ENCODE measurements at places on chromosomes 16 and 17.

DNA sequence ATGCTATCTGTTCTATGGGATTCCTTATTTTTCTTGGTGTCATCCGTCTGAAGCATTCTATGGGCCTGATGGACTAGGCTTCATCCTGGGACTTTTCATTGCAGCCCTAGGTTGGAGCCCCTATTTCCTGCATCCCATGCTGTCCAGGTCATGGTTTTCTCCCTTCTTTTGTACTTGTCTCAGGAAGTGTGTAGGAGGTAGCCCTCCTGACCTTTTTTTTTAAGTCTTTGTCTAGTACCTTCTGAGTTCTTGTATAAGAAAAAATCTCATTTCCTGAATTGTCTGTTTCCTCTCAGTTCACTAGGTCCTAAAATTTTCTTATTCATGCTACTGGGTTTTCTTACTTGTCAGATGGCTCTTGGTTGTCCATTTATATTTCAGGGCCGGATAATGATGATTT lies 6.0 kb downstream of the NDEL1 start:
- no peak for DNase-seq

- DNase-seq, result no peak
Measured at GRCh38 chr17:73939806-73940205, 263.7 kb upstream of the RPL38 start.

DNA sequence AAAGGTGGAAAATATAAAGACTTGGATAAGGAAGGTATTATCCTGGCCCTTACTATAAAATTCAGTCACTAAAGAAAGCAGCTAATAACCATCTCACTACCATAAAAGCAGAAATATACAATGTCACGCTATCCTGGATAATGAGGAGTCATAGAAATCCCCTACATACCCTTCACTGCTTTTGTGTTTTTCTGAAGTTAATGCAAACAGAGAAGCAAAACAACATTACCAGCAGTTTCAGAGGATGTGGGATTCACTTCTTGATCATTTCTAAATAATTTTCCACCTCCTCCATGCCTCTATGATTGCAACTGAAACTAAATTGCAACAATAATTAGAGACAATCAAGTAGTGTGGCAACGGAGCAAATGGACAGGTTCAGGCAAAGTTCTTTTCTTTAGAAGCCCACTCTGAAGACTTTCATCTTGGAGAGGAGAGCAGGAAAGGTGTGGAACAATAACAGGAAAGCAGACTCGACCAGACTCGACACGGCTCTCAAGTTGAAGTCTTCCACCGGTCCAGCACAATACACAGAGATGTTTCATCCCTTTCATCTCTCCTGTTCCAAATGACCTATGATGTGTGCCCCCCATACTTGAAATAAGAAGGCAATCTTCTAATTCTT lies 10.2 kb downstream of the CYTH1 start:
- no peak for DNase-seq

- DNase-seq, result no peak
Measured at GRCh38 chr17:13647543-13648021, 45.9 kb upstream of the HS3ST3A1 start.

DNA sequence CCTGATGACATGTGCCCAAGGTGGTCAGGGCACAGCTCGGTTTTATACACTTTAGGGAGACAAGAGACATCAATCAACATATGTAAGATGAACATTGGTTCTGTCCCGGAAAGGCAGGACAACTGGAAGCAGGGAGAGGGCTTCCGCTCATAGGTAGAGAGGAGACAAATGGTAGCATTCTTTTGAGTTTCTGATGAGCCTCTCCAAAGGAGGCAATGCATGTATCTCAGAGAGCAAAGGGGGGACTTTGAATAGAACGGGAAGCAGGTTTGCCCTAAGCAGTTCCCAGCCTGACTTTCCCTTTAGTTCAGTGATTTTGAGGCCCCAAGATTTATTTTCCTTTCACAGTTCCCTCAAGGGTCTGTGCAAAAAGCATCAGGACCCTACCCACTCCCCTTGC lies 172.4 kb upstream of the TNRC6C start:
- no peak for DNase-seq

DNA sequence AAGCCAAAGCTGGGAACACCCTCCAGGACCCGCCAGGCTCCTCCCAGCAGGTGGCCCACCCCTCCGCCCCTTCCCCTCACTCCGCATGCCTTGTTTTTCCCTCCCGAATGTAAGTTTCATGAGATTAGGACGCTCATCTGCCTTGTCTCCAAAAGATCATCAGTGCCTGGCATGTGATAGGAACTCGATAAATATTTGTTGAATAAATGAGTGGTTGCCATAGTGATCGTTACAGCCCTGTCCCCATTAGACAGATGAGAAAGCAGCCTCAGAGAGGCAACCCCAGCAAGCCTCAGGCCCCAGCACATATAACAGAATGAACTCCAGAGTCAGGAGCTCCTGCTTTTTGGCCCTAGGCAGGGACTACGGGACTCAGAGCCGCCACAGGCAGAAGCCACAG lies 5.0 kb downstream of the CAMKK1 start:
- no peak for DNase-seq
